ENCODE measurements at places on chromosomes 2 and 18. TPM values are rescaled to one million over a fixed set of nuclear protein-coding genes. Genes with fewer than 3 reads are reported as not detected.

Gene DCDC2C
- polyA plus RNA-seq: not detected

Gene AKAIN1
- polyA plus RNA-seq: not detected

Gene MC4R
- polyA plus RNA-seq: not detected

Gene KIF5C
- 0.28 TPM for polyA plus RNA-seq

GRCh38 chr18:59597049-59597448 lies 100.2 kb downstream of the CCBE1 start:
- no peak for DNase-seq

GRCh38 chr2:75289771-75290170 lies 90.5 kb upstream of the TACR1 start:
- DNase-seq: no peak

DNA sequence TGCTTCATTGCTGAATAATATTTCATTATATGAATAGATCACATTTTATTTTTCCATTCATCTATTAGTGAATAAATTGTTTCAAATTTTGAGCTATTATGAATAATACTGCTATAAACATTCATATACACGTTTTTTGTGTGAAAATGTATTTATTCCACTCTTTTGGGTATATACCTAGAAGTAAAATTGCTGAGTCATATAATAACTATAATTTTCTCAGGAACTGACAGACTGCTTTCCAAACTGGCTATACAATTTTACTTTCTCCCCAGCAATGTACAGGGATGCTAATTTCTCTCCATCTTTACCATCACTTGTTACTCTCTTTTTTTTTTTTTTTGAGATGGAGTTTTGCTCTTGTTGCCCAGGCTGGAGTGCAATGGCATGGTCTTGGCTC lies 35.5 kb upstream of the BAZ2B start:
- DNase-seq: no peak

GRCh38 chr2:101559551-101559950 lies 84.6 kb upstream of the RFX8 start:
- peak; percentile 55 for DNase-seq
